ENCODE measurements at places on chromosomes 1 and 21.

GRCh38 chr1:184199036-184199435 is 147.5 kb downstream of the TSEN15 start:
- no peak for DNase-seq

DNA sequence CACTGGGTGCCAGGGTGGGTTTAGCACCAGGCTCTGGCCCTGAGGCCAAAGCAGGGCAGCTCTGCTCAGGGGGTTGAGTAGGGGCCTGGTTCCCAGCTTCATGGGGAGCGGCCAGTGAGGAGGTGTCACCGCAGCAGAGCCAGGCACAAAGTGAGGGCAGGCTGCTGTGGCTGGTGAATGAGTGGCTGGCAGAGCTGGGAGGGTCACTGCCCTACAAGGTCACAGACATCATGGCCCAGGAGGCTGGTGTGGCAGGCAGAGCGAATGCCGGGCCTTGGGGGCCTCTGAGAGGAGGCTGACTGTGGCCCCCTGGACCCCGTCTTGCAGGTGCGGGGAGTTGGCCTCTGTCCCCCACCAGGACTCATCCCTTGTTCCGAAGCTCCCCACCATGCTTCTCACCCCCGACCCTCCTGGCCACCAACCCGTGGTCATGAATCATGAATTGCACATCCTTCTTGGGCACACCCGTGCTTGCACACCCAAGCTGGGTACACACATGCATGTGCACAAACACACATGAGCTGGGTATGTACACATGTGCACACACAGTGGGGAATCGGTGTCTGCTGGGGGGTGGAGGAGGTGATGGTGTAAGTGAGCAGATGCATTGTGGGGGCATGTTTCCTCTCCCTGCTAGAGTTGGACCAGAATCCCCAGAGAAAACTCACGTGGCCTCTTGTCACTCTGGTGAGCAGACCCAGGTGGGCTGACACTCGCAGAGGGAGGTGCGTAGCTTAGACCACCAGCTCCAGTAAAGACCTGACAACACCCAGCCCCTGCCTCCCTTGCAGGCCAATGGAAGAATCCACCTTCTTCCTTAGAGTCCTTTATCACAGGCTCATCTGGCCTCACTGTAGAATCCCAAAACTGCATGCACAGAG is 4.8 kb upstream of the GNB1 start:
- no peak for DNase-seq

GRCh38 chr1:177366091-177366490 is 195.3 kb downstream of the BRINP2 start:
- no peak for DNase-seq

DNA sequence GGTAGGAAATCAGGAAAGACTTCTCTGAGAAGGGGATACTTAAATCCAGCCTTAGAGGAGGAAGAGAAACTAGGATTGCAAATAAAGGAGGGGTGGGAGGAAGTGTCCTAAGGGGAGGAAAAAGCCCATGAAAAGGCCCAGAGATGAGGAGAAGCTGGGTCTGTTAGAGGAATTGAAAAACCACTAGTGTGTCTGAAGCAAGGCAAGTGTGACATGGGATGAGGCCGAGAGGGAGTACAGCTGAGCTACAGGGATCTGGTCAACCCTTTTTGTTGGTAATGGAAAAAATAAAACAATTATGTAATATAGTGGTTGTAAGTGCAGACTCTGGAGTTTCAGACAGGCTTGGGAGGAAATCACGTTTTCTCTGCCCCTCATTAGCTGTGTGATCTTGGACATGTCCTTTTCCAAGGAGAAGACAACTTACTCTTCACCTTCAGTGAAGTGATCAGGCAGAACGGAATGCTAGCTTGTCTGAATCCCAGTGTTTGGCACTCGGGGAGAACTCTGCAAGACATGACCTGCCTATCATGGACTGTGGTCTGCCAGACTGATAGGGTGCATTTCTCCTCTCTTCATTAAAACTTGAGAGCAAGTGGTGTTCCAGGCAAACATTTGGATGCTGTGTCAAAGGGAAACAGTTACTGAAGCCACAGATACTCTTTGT is 7.4 kb upstream of the S100A10 start:
- no peak for DNase-seq

GRCh38 chr1:21198929-21199328 is 22.2 kb upstream of the EIF4G3 start:
- DNase-seq = no peak

DNA sequence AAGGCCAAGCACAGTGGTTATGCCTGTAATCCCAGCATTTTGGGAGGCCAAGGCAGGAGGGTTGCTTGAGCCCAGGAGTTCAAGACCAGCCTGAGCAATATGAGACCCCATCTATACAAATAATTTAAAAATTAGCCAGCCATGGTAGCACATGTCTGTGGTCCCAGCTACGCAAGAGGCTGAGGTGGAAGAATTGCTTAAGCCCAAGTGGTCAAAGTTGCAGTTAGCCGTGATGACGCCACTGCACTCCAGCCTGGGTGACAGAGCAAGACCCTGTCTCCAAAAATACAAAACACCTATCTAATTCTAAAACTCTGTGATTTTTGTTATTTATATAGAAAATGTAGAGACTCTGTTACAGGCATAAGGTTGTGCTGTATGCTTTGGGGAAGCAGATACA is 44.2 kb upstream of the ZYG11A start:
- no peak for DNase-seq

- no peak for DNase-seq
Observed at GRCh38 chr1:58929671-58930325, 146.0 kb upstream of the JUN start.

GRCh38 chr1:15219280-15220023 is 27.6 kb upstream of the FHAD1 start:
- DNase-seq = no peak

- DNase-seq = no peak
Observed at GRCh38 chr21:36710729-36711048, 11.8 kb downstream of the SIM2 start.

DNA sequence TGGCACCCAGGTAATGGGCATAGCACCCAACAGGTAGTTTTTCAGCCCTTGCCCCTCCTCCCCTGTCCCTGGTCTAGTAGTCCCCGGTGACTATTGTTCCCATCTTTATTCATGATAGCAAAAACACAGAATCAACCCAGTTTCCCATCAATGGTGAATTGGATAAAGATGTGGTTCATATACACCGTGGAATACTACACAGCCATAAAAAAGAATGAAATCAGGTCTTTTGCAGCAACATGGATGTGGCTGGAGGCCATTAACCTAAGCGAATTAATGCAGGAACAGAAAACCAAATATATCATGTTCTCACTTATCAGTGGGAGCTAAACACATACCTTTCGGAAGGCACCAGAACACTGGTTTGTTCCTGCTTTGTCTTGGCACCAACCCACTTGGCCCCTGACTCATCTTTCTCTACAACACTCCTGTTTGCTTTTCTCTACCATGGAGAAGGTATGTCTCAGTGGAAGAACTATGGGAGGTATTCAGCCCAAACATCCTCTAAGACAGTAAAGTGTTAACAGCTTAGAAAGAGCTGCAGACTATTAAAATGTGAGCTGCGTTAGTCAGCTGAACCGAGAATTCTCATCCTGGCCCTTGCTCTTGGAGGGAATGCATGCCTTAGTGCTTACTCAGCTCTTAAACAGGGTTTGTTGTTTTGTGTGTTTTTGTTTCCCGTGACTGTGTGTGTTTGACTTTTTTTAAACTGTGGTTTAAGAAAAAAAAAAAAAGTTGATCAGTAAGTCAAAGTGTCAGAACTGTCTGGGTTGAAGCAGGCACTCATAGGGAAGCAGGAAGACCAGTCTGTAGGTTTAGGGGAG is 203.0 kb downstream of the TOMM20 start:
- no peak for DNase-seq

GRCh38 chr21:33655588-33656221 is 13.4 kb downstream of the ITSN1 start:
- DNase-seq = no peak
